NCI-H345 (cell line): ENCODE measurements at places on chromosomes 2 and 18.

DNA sequence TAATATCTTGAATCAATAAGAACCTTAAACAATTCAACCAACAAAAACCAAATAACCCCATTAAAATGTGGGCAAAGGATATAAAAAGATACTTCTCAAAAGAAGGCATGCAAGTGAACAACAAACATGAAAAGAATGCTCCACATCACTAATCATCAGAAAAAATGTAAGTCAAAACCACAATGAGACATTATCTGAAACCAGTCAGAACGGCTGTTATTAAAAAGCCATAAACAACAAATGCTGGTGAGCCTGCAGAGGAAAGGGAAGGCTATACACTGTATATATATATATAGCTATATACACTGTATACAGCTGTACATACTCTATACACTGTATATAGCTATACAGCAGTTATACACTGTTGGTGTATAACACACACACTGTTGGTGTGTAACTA, 47.8 kb upstream of the GALNT13 start:
- no peak for DNase-seq

DNA sequence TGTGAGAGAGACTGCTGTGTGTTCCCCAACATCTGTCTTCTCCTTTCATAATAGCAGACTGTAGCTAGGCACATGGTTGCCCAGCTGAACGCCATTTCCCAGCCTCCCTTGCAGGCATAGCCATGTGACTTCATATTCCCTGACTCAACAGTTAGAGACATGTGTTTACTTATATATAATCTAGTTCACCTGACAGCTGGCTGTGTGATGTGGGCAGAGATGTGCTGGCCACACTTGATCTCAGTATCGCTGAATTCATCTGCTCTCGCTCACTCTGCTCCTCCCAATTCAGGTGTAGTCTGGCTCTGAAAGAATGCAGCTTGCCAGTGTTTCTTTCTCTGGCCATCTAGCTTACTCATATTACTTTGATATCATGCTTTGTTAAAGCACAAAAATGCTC, 52.3 kb upstream of the SEC11C start:
- DNase-seq, result no peak

GRCh38 chr2:159497847-159498246, 118.5 kb downstream of the BAZ2B start:
- DNase-seq, result no peak

DNA sequence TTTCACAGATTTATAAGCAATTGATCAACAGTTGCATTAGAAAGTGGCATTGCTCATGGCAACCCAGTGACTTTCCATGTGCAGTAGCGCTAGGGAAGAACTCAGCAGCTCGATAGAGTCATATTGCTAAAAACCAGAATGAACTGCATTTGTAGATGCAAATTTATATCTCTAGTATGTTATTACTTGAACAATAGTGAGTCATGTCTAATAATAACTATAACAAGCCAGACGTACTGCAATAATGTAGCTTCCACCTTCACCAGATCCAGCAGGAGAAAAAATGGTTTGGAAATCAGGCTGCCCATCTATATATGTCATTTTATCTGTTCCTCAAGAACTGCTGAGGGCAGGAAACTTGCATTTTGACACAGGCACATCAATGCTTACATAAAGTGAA, 66.5 kb upstream of the FIGN start:
- DNase-seq, result no peak

DNA sequence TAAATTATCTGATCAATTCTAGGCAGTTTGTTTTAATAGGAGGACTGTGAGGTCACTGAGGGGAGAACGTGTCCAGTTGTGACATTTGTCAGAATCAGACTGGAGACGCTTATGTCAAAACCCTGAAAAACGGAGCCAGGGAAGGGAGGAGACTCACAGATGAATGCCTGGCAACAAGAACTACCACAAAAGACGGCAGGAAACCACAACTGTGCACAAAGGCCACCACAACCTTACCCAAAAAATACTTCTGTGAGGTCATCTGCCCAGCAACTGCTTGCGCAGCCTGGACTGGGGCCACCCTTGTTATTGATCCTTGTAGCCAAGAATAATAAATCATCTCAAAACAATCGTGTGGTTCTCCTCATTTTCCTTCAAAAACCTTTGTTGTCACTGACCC, 173.0 kb upstream of the ALKAL2 start:
- no peak for DNase-seq

- DNase-seq, result no peak
Observed at GRCh38 chr2:131031431-131031841, 61.8 kb downstream of the FAM168B start.

DNA sequence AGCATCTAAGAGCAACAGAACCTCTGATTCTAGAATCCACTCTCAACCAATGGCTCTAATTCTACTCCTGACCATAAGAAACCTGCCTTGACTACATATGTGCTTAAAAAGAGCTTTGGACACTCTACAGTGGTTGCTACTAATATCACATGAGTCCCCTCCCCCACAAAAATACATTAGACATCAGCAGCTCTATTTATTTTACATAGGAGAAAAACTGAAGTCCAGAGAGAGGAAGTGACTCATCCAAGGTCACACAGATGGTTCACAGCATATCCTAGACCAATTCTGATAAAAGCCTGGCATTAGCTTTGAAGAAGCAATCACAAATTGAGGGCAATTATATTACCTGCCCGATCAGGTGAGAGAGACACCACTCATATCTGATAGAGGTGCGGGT, 49.8 kb downstream of the ALK start:
- no peak for DNase-seq

DNA sequence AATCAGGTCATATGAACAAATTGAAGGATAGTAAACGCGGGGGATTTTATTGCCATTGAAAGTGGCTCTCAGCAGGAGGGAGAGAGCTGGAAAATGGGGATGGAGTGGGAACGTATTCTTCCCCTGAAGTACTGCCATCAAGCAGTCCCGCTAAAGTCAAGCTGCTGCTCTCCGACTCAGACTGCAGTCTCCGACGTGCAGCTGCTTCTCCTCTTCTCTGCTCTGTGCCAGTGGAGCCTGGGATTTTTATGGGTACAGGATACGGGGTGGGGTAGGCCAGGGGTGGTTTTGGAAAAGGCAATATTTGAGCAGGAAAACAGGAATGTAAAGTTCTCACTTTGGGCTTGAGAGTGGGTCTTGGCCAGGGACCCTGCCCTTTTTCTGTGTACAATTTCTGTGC, 33.0 kb downstream of the KCTD18 start:
- no peak for DNase-seq

- DNase-seq, result no peak
Observed at GRCh38 chr2:205763708-205764211, 81.5 kb downstream of the NRP2 start.

DNA sequence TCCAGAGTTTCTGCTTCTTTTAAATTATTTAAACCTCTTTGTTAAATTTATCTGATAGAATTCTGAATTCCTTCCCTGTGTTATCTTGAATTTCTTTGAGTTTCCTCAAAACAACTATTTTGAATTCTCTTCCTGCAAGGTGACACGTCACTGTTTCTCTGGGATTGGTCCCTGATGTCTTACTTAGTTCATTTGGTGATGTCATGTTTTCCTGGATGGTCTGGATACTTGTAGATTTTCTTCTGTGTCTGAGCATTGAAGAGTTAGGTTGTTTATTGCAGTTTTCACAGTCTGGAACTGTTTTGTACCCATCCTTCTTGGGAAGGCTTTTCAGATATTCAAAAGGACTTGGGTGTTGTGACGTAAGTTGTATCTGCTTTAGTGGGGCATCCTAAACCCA, 172.3 kb upstream of the KCNJ3 start:
- DNase-seq, result no peak

DNA sequence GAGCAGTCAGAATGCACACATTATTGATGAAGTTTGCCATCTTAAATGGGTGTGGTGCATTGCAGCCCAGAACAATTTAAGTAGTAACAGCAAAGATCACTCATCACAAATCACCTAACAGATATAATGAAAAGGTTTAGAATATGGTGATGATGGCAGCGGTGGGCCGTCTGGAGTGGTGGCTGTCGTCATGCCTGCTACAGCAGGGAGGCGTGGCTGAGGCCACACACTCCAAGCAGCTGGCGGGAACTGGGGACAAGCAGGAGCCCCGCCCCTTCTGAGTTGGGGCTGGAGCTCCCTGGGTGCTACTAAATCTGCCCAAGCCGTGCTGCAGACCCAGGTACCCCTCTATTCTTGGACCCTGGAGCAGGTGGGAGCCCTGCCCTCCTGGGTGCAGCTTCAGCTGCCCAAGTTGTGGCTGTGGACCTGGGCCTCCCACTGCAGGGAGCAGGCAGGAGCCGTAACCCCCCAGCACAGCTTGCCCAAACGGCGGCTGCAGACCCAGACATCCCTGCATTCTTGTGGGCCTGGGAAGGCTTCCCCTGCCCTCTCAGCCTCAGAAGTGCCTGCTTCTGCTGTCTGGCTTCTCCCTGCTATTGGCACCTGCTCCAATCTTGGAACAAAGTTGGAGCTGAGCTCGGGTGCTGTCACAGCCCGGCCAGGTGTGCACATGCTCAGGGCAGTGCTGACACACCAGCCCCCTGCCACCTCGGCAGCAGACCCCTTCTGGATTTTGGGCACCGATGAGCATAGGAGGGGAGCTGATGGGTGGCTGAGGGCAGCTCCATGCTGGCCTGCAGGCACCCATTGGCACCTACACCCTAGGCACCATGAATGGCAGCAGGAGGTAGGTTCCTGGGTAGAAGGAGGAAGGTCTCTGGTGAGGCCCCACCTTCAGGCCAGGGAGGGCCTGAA, 149.3 kb downstream of the EHBP1 start:
- DNase-seq, result no peak

GRCh38 chr18:22572341-22572740, 154.6 kb upstream of the CTAGE1 start:
- no peak for DNase-seq

DNA sequence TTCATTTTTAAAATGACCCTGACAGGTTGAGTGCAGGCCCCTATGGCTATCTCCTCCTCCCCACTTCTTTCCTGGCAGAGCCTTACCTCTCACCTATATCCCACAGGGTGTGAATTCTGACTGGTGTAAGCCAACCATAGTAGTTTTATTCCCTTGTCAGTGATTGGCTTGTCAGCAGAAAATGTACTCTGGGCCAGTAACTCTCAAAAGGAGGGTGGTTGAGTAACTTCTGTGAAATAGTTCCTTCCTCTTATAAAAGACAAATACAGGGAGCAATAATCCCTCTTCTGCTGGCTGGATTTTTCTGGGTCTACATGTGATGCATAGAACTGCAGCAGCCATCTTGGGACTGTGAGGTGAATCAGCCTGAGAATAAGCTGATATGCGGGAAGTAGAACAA, 83.4 kb downstream of the RAPH1 start:
- no peak for DNase-seq

GRCh38 chr2:65957454-65957853, 477.5 kb upstream of the MEIS1 start:
- DNase-seq, result no peak

- no peak for DNase-seq
Observed at GRCh38 chr2:1550076-1550475, 136.8 kb downstream of the TPO start.

DNA sequence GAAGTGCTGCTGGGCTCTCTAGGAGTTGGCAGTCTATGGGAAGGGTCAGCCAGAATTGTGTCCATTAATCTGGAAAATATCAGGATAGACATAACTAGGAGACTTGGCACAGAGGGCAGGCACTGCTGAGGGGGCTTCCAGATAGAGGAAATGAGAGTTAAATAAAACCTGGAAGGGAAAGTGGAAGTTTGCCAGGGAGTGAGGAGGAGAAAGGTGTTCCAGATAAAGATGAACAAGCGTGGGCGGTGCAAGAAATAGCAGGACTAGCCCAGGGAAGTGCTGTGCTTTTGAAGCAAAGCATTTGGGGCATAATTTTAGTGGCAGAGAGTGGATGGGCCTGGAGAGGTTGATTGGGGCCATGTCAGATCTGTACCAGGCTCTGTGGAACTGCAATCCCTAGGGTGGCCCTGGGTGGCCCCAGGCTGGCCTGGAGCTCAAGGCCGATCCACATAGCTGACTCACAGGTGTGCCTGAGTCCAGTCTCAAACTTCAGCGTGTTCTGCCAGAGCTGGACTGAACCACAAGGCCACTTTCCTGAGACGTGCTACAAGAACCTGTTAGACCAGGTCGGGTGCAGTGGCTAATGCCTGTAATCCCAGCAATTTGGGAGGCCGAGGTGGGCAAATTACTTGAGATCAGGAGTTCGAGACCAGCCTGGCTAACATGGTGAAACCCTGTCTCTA, 26.9 kb downstream of the GALM start:
- DNase-seq, result no peak
